Stimulated activated CD4-positive, alpha-beta T cell treated with anti-CD3 and anti-CD28 coated beads, Interleukin-4, amount 100 ng/mL, for 4 hours (primary cell): ENCODE measurements at places on chromosomes 6 and 20.

- DNase-seq = no peak
Observed at GRCh38 chr6:141110481-141110880, 1022.2 kb upstream of the GJE1 start.

GRCh38 chr6:143009851-143010250 is 50.8 kb upstream of the AIG1 start:
- DNase-seq = no peak

GRCh38 chr20:33630507-33630906 is 31.6 kb upstream of the C20orf144 start:
- no peak for DNase-seq

- no peak for DNase-seq
Observed at GRCh38 chr6:121451250-121451649, 15.8 kb downstream of the GJA1 start.

DNA sequence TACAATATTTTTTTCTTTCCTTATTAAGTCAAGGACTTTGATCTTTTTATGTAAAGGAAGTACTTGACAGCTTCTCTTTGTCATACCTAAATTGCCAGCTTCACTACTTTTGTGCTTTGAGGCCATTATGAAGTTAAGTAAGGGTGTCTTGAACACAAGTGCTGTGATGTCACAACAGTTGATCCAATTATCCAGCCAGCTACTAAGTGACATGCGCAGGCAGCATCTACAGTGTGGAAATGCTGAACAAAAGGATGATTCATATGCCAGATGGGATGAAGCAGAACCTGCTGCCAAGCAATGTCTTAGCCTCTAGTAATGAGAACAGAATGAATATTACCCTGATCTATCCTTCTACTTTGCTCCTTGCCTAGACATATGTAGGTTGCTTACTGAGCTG is 68.3 kb upstream of the TMEM244 start:
- DNase-seq = no peak

- DNase-seq = no peak
Observed at GRCh38 chr20:4483486-4483885, 238.2 kb upstream of the PRND start.

DNA sequence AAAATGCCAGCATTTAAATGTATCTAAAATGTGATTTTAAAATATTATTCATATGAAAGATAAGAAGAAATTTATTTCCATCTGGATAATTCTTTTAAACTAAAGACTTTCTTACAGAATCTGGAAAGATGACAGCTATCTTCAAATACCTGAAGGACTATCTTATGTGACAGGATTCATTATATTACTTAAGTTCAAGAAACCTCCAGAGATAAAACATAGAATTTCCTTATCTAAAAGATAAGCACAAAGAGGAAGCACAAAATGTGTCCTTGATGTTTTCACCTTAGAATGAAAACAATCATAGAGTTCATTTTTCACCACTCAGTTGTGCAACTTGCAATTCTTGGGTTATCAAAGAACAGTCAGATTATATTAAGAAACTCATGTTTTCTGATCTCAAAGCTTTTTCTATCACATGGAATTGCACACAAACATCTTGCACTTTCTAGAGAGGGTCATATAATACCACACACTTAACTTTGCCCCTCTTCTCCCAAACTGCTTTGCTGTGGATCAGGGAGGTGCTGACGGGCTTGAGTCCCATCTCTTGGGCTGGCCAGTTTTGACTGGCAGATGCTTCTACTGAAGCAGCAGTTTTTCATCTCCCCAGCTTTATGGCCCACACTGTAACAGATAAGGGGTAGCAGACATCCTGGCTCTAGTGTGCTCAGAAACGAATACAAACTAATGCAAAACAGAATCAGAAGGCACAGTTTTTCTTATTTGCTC is 467.4 kb downstream of the CDC5L start:
- DNase-seq = no peak

DNA sequence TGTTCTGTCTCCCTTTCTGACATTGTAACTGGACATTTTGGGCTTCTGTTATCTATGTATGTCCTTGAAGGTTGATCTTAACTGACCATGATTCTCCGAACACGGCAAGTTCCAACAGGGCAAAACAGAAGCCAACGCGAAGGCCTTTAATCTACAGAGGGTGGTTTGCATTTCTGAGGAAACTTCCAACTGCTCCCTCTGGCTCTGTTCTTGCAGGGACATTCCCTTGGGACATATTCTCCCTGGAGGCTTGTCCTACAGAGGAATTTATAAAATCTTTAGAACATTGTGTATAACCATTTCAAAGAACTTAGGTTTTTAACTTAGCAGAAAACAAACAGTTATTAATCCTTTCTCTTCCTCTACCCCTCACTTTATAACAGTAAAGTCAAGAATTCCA is 189.0 kb upstream of the CDYL start:
- DNase-seq = no peak

GRCh38 chr6:23704479-23705052 is 421.4 kb upstream of the NRSN1 start:
- DNase-seq = no peak

GRCh38 chr6:40387871-40388264 is 199.3 kb downstream of the LRFN2 start:
- DNase-seq = no peak
